Pancreas (tissue), 10 donors: ENCODE measurements at places on chromosomes 4 and X. TPM values are rescaled to one million over a fixed set of nuclear protein-coding genes. Genes with fewer than 3 reads are reported as not detected.

Gene NIPAL1
- total RNA-seq = 2.2 TPM

DNA sequence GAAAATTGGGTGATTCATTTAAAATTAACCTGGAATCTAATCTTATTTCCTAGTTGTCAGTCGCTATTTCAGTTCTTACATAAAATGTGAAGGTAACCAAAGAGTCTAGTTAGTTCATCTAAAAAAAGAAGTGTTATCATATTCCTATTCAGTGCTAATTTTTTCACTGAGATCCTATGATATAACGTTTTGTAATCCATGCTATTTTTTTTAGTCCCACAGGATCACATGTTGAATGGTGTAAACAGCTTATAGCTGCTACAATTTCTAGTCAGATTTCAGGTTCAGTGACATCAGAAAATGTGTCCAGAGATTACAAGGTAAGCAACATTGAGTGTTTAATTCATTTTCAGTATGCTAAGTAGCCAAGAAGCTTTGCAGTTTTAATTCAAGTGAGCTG lies 5.8 kb downstream of the MTMR1 start:
- H3K27ac ChIP-seq = no peak overlapping the region
- no peaks in the 10 kb centered on the region for H3K36me3 ChIP-seq

Gene TXK
- 0.83 TPM for total RNA-seq

GRCh38 chr4:98484031-98484430 lies 174.4 kb downstream of the TSPAN5 start:
- H3K4me1 ChIP-seq = peaks cover 2% of the 10 kb centered on the region
- no peaks in the 10 kb centered on the region for H3K36me3 ChIP-seq
- H3K27ac ChIP-seq = no peak overlapping the region
- H3K4me3 ChIP-seq = no peak overlapping the region

GRCh38 chr4:113591982-113592381 lies 169.6 kb downstream of the CAMK2D start:
- DNase-seq = no peak
- no peaks in the 10 kb centered on the region for H3K4me1 ChIP-seq
- H3K36me3 ChIP-seq = no peaks in the 10 kb centered on the region
- H3K27me3 ChIP-seq = no peaks in the 10 kb centered on the region

Gene EPGN
- not detected for total RNA-seq

Gene PORCN
- total RNA-seq = 2.9 TPM

Gene C4orf50
- 0.08 TPM for total RNA-seq

Gene SSX2B
- total RNA-seq = not detected
